ELR (cell line): ENCODE measurements at places on chromosomes 11 and 22.
A peak's percentile ranks its signal among the peaks of the same experiment; 100 is the strongest.

- no peak for DNase-seq
Observed at GRCh38 chr11:70212227-70212811, 9.2 kb downstream of the FADD start.

DNA sequence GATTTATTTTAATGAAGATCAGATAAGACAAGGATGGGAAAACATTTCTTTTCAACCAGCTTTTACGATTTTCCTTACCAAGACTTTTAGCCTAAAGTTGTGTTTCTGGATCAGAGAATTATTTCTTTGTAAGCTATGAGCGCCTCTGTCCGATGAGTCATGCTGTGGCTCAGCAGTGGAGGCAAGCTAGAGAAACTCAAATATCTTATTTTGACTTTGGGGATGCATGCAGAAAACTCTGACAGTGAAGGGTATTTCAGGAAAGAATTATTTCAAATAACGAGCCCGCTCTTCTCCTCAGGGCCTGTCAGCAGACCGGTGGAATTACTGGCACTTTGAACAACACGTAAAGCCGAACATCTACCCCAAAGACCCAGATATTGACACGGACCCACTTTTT lies 77.9 kb upstream of the OR5AK2 start:
- DNase-seq: no peak

GRCh38 chr22:20089977-20090729 lies 10.1 kb downstream of the DGCR8 start:
- DNase-seq: peak; percentile 46

DNA sequence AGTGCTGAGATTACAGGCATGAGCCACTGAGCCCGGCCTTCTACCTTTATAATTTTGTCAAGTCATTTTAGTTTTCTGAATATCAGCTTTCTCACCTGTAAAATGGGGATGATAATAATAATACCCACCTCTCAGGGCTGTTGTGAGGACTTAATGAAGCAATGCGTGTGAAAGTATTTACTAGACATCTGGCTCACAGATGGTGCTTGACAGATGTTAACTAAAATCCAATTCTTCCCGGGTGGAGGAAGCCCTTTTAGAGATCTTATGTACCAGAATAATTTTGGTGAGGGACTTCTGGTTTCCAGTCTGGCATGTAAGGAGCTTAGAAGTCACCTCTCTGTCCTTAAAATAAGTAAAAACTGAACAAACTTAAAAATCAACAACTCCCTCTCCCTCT lies 43.7 kb upstream of the NUP160 start:
- DNase-seq: no peak

GRCh38 chr11:103892603-103893002 lies 143.8 kb upstream of the DDI1 start:
- DNase-seq: peak; percentile 86

DNA sequence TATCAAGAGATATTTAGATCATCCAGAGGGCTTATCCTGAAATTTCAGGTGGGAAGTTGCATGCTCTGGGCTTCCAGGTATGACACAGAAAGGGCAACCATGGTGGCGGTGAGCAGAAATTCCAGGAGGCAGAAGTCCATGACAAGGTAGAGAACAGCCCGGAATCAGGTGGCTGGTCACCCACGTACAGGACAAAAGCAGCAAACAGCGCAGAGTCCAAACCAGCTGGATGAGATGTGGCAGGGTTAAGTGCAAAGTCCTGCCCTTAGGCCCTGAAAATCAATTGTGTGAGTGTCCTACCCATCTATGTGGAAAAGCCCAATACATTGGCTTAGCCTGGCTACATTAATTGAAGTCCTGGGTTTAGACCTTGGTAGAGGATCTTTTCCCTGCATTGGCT lies 11.6 kb downstream of the PPFIBP2 start:
- no peak for DNase-seq

- DNase-seq: peak; percentile 78
Observed at GRCh38 chr11:68954836-68955606, 25.8 kb downstream of the MRGPRD start.

- no peak for DNase-seq
Observed at GRCh38 chr11:102589047-102589459, 36.1 kb downstream of the MMP20 start.

DNA sequence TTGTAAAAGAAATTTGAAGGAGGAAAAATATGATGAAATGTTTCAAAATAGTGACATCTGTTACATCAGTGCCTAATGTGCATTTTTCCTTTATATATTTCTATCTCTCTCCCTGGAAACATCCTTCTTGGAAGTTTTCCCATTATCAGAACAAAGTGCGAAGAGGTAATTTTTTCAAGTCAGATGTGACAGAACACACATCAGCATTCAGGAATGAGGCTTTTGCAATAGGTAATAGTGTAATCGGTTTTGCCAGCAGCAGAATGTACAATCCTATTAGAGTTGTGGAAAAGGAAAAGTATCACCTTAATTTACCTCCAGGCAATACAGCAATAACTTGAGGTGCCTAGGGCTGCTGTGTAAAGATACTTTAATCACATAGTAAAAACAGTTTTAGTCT lies 275.8 kb downstream of the FAT3 start:
- DNase-seq: no peak

- no peak for DNase-seq
Observed at GRCh38 chr11:128451652-128452470, 135.5 kb downstream of the ETS1 start.

DNA sequence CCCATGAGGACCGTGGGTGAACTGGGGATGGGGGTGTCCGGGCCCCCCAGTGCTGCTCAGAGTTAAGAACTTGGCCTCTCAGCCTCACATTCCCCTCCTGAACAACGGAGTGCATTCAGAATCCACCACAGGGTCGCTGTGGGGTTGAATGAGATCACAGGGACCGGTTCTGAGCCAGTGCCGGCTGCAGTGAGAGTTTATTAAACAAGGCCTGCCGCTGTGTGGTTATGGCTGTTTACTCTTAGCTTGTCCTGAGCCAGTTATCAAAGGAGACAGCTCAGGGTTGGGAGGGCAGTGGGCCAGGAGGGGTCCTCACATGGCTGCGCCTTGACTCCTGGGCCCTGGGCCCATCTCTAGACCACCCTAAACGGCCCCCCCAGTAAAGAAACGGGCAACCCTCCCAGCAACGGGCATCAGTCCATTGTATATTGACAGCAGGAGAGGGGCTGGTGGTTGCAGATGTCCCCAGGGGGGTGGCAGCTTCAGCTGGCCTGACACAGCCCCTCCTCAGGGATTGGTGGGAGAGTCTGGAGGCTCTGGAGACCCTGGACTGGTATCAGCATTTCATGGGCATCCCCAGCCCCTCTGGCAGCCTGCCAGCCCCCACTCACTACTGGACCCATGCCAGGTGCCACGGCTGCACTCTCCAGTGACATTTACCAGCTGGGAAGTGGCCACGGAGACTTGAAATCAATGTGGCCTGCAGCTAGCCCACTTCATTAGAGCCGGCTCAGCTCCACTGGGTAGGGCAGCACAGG lies 15.1 kb upstream of the CABP7 start:
- DNase-seq: peak; percentile 49

- DNase-seq: no peak
Observed at GRCh38 chr11:116233561-116233960, 539.2 kb downstream of the BUD13 start.

- no peak for DNase-seq
Observed at GRCh38 chr11:43392713-43393112, 34.0 kb downstream of the TTC17 start.

DNA sequence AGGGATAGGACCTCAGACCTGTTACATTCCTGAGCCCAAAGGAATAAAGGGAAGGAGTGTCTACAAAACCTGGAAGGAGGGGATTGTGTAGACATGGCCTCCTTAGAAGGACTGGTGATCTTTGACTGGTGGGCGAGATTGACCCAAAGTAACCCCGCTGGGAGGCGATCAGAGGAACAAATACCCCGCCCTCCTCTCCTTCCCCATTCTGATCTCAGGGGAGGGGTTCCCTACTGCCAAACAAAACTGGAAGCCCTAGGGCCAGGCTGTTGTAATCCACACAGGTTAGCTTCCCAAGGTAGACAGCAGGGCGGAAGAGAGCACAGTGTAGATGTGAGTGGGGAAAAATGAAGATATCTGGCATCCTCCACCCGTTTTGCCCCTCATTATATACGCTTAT lies 24.7 kb downstream of the NCF4 start:
- DNase-seq: no peak

- DNase-seq: peak; percentile 91
Observed at GRCh38 chr22:45602824-45603595, 68.6 kb upstream of the ATXN10 start.

- DNase-seq: no peak
Observed at GRCh38 chr11:11514246-11514645, 107.6 kb downstream of the GALNT18 start.

DNA sequence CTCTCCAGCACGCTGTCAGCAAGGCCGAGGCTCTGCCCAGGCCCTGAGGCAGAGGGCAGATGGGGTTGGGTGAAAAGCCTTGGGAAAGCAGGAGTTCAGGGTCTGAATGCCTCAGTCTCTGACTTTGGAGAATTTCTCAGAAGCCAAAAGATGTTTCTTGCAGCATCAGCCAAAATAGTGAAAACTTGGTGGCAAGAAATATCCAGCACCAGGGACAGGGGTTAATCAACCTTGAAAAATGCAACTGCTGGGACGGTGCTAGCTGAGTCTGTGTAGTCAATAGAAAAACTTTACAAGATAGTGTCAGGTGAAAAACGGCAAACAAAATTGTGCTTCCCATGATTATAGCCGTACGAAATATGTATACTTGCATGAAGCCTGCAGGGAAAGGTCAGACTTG lies 1.4 kb upstream of the ABCC8 start:
- no peak for DNase-seq

GRCh38 chr11:118605116-118605867 lies 2.1 kb upstream of the PHLDB1 start:
- DNase-seq: peak; percentile 56

DNA sequence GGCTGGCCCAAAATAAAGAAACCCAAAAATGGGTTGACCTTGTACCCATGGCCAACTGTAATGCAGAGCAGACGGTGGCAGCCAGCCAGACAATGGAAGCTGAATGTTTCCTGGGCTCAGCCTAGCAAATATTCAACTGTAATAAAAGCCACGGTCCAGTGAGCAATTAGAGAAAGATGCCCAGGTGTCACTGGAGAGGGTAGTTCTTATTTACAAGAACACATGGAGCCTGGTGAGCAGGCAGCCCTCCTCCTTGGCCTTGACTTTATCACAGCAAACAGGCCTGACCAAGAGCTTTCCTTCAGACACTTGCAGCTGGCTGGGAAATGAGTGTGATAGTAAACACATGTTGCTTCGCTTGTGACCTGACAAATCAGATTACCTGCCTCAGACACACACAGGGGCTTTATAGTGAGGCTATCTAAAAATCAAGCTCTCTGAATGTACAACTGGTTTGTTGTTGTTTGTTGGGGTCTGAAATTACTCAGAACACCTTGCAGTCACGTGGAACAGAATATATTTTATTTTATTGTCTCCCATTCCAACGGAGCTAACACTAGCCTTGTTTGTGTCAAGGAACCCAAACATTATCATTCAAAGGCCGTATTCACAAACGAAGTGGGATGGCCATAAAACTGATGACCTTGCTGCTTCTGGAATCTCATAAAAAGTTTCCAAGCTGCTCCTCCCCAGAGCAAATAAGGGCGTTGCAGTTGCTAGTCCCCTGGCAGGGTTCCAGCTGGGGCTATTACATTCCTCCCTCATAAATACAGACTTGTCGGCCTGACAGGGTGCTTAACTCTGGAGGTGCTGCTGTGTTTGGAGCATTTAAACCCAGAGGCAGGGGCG lies 161.1 kb downstream of the BBOX1 start:
- peak; percentile 51 for DNase-seq

- peak; percentile 26 for DNase-seq
Observed at GRCh38 chr11:68146704-68147474, 25.7 kb upstream of the CHKA start.

- DNase-seq: no peak
Observed at GRCh38 chr22:17205432-17205831, 13.8 kb downstream of the ADA2 start.

DNA sequence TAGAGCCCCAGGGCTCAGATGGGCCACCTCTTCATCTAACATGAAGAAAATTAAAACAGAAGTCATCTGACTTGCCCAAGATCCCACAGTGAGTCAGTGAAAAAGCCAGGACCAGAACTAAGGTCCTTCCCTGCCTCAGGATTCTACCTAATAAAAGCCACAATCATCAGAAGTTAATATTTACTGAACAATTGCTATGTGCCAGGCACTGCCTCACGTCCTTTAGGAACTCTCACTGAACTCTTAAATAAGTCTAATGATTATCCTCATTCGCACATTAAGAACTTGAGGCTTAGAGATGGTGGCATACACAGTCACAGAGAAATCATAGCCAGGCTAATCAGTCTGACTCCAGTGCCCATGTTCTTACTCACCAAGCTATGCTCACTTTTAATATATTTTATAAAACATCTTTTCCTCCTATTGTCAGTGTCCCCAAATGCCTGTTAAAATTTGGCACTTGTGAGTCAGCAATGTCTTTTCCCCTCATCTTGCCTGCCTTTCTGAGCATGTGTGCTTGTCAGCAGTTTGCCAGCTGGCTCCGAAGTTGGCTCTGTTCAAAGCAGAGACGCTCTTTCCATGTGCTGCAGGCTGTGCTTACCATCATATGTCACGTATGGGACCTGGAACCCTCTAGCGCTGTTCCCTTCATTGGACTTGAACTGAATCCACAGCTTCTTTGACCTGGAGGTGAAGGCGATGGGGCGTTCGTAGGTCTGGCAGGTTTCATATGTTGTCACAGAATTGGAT lies 21.5 kb upstream of the NRIP3 start:
- no peak for DNase-seq

DNA sequence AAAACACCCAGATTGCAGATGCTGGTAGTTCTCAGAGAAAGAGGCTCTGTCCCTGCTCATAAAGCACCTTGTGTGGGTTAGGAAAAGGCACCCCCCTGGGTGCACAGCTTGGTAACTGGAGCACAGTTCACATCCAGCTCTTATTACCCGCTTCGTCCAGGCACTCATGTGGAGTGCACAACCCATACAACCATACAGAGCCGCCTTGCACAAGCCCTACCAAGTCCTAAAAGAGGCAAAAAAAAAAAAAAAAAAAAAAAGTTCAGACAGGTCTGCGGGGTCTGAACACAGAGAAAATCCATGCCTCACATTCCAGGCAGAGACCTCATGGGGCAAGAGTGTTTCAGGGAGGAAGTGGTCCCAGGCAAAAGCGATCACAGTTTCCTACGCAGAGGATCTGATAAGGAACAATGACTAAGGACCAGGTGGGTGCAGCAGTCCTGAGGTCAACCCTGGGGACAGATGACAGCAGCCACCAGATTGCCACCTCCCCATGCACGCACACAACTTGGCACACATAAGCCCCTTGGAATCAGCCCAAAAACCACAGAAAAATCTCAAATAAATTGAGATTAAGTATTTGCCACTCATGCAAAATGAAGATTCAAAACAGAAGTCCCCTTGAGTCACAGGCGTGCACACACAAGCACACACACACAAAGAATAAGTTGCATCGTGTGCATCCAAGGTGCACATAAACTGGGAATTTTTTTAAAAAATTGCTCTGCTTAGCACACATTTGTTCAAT lies 12.3 kb downstream of the MB start:
- peak; percentile 59 for DNase-seq

- DNase-seq: no peak
Observed at GRCh38 chr22:17237038-17237668, 17.9 kb upstream of the ADA2 start.

- DNase-seq: no peak
Observed at GRCh38 chr11:10920205-10920604, 62.4 kb upstream of the ZBED5 start.

GRCh38 chr22:36465232-36466021 lies 16.0 kb downstream of the TXN2 start:
- DNase-seq: peak; percentile 96
